ENCODE measurements at places on chromosomes 5 and 9.

GRCh38 chr5:159833088-159833487, 83.2 kb upstream of the ADRA1B start:
- DNase-seq: no peak

DNA sequence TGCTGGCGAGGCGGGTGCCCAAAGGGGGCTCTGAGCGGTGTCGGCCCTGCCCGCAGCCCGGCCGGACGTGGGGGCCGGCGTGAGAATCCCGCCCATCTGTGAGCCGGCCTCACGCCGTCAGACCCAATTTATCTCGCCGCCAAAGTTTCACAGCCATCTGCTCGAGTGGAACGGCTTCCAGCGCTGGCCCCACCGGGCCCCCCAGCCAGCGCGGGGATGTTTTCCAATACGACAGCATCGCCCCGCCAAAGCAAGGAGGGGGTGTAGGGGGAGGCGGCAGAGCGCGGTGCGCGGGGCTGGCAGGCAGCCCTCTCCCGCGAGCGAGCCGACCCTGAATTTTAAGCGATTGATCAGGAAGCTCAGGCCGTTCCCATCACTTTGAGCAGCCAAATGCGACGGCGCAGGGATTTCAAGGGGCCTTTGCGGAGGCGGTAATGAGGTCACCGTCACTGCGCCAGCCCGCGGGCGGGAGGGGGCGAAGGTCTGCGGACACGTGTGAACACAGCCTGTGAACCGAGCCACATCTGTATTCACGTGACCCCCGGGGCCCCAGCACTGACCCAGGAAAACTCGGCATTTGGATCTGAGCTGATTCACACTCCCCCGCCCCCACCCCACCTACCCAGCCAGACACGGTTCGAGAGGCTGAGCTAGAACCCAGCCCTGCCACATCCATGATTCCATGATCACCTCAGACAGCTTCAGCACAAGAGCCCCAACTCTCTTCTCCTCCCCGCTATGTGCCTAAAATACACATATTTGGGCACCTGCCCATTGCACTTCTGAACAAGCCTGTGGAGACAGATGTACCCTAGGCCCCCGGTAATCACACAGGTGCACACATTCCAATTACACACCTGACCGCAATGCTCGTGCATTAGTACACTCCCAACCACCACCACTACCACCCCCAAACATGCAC, 47.8 kb upstream of the PSD2 start:
- no peak for DNase-seq

- DNase-seq: no peak
Observed at GRCh38 chr5:67233075-67233474, 36.5 kb upstream of the CD180 start.

GRCh38 chr9:88933607-88934379, 57.5 kb upstream of the S1PR3 start:
- no peak for DNase-seq

- no peak for DNase-seq
Observed at GRCh38 chr5:69416180-69416579, 1.3 kb downstream of the MARVELD2 start.

DNA sequence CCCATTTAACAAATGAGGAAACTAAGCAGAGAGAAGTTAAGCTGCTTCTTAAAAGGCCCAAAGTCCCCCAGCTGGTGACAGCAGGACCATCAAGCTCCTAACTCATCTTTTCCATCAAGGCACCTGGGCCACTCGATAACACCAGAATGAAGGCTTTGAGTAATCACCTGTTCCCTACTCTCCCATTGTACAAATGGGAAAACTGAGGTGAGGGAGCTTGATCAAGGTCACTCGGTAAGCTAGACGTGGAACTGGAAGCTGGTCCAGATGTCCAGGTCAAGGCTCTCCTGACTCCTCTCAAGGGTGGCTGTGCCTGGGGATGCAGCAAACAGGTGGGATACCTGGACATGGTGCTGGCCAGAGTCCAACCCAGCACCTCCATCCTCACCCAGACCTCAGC, 90.6 kb upstream of the SHB start:
- DNase-seq: no peak

- DNase-seq: peak; percentile 91
Observed at GRCh38 chr5:11319836-11320580, 559.0 kb upstream of the DAP start.

- DNase-seq: peak; percentile 44
Observed at GRCh38 chr5:150000990-150001659, 586 bp downstream of the HMGXB3 start.

DNA sequence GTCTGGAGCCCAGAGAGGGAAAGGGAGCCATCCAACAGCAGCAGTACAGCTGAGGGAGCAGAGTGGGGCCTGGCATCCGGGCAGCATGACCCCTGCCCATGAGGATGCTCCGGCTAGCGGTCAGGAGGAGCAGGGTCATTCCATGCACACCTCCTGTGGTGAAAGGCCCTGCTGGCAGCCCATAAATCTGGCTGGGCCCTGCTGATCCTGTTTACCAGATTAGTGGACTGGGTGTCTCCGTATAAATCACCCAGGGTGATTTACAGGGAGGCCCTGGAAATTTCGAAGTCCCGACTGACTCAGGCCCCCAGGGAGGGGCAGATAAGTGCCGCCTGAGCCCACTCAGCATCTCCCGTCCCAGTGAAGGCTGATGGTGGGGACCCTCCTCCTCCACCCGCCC, 117.6 kb upstream of the HAND1 start:
- no peak for DNase-seq

- DNase-seq: no peak
Observed at GRCh38 chr5:1806974-1807373, 5.8 kb downstream of the NDUFS6 start.

GRCh38 chr9:118263949-118264348, 559.7 kb downstream of the TLR4 start:
- DNase-seq: no peak

DNA sequence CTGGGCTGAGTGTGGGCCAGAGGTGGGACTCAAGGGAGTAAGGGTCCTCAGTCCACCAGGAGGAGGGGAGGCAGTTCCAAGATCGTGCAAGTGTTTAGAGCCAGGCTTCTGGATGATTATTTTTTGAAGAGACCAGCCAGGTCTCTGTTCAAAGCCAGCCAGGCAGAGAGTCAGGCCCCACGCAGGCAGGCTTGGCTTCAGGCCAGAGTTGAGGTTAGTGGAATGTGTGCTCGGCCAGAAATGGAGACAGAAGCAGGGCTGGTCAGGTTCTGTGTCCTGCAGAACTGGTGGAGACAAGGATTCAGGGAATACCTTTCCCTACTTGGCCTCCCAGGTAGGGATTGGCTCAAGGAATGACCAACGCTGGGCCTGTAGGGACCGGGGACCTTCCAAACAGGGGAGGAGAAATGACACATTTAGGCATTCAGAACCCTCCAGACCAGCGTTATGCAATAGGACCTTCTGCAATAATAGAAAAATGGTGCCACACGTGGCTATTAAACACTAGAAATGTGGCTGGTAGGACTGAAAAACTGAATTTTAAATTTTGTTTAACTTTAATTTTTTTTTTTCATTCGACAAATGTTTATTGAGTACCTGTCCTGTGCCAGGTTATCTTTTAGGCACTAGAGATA, 106.2 kb downstream of the CMYA5 start:
- DNase-seq: no peak

DNA sequence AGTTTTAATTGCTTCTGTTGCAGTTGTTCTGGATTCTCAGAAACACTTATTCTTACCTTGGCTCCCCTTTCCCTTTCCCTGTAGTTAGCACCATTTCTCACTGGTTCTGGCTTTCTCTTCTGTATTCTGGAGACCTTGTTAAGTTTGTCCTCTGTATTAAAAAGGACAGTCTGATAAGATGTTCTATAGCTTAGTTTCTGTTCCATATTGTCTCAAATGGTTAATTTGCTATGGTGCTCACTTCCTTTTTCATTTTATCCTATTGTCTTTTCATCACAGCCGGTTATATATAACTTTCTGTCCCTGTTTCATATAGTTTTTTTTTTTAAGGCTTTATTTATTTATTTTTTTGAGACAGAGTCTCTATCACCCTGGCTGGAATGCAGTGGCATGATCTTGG, 41.4 kb upstream of the KIAA1958 start:
- DNase-seq: no peak

GRCh38 chr5:1156033-1156753, 44.3 kb upstream of the SLC12A7 start:
- DNase-seq: no peak

GRCh38 chr9:97633859-97634490, 354 bp downstream of the NCBP1 start:
- DNase-seq: peak; percentile 6

GRCh38 chr9:92360083-92360482, 34.3 kb downstream of the CENPP start:
- DNase-seq: no peak

- DNase-seq: no peak
Observed at GRCh38 chr5:45281081-45281480, 415.1 kb downstream of the HCN1 start.

GRCh38 chr9:7028591-7028990, 270.8 kb downstream of the KDM4C start:
- DNase-seq: no peak
